ENCODE measurements at places on chromosomes 7 and 10. TPM values are rescaled to one million over a fixed set of nuclear protein-coding genes. Genes with fewer than 3 reads are reported as not detected.
A peak's percentile ranks its signal among the peaks of the same experiment; 100 is the strongest.

- H3K4me1 ChIP-seq: peaks cover 6% of the 10 kb centered on the region
- peak overlapping the region; percentile 15 for H3K27ac ChIP-seq
- no peaks in the 10 kb centered on the region for H3K27me3 ChIP-seq
- no peaks in the 10 kb centered on the region for H3K36me3 ChIP-seq
- no peak overlapping the region for H3K4me3 ChIP-seq
- DNase-seq: no peak
Measured at GRCh38 chr10:86851328-86852207, 95.1 kb downstream of the BMPR1A start.

GRCh38 chr7:55086413-55087201 is 67.8 kb downstream of the EGFR start:
- peaks cover 17% of the 10 kb centered on the region for H3K4me1 ChIP-seq
- H3K36me3 ChIP-seq: no peaks in the 10 kb centered on the region
- no peak for DNase-seq
- H3K27me3 ChIP-seq: no peaks in the 10 kb centered on the region
- H3K4me3 ChIP-seq: no peak overlapping the region
- H3K27ac ChIP-seq: peak overlapping the region; percentile 79

DNA sequence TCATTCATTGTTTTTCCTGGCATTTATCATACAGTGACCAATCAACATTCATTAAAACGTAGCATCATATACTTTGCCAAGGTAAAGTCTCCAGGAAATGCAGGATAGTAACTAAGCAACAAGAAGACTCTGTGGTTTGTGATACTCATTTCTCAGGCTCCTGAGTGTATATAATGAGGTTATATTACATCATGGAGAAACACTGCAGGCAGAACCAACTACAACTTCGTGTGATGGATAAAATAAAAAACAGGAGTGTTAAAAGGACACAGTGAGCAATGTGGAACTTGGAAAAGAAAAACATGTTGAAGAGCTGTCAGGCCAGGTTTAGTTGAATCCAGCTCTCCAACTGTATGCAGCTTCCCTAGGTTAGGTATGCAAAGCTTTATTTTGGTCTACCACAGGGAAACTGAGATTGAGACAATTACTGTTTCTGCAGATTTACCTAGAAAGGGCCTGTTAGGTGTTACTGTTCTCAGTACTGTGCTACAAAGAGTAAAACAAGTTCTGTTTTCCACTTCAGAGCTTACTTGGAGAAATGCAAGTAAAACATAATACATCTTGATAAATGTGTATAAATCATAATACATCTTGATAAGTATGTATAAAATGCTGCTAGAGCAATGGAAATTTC is 7.8 kb upstream of the CCNY start:
- H3K27ac ChIP-seq: no peak overlapping the region
- H3K4me3 ChIP-seq: no peak overlapping the region
- H3K36me3 ChIP-seq: no peaks in the 10 kb centered on the region

DNA sequence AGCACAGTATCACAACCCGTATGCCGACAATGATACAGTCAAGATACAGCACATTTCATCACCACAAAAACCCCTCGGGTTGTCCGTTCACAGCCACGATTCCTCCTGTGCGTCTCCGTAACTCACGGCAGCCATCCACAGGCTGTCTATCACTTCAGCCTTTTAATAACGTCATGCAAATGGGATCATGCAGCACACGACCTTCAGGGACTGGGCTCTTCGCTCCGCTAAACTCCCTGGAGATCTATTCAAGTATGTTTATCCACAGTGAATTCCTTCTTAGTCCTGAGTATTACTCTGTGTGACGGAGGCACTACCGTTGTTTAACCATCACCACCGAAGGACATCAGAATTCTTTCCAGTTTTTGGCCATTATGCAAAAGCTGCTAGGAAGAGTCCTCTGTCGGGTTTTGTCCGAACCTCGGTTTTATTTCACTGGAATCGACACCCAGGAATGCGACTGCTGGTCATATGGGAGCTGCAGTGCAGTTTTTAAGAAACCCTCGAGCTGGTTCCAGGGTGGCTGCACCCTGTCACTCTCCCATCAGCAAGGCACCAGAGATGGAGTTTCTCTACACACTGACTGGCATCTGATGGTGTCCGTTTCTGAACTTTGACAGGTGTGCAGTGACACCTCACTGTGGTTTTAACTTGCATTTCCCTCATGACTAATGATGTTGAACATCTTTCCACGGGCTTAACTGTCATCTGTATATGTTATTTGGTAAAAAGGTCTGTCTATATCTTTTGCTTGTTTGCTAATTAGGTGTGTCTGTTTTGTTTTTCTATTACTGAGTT is 193.6 kb downstream of the MAD1L1 start:
- DNase-seq: no peak
- H3K4me3 ChIP-seq: no peak overlapping the region
- H3K36me3 ChIP-seq: peaks cover 18% of the 10 kb centered on the region
- H3K27ac ChIP-seq: no peak overlapping the region
- peaks cover 23% of the 10 kb centered on the region for H3K4me1 ChIP-seq

DNA sequence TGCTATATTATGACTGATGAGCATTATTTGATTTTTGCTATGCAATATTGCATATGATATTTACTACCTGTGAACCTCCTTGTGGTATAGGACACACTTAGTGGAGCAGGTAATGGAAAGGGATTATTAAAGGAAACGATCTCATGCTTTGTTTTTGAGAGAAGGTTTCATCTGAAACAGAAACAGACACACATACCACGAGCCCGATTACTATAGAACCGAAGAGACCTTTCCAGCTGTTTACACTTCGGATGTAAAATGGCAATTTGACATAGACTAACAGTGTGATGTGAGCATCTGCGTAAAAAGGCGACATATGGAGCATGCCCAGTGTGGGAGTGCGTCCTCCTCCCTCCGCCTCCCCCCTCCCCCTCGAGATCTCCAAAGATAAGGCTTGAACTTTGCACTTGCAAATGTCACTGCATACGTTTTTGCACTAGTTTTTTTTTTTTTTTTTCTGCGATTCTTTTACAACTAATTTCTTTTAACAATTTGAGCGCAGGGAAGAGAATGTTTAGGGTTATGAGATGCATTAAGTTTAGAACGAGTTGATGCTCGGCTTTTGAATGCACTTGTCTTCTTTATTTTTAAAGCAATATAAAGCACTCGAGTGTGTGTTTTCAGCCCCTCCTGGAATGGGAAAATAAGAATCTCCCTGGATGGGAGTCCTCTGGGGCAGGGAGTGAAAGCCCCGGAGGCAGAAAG is 251.0 kb downstream of the NSUN6 start:
- no peak overlapping the region for H3K27ac ChIP-seq
- H3K4me1 ChIP-seq: peaks cover 4% of the 10 kb centered on the region
- peak overlapping the region; percentile 16 for H3K4me3 ChIP-seq
- no peaks in the 10 kb centered on the region for H3K36me3 ChIP-seq

- H3K4me1 ChIP-seq: peaks cover 7% of the 10 kb centered on the region
- H3K4me3 ChIP-seq: no peak overlapping the region
Measured at GRCh38 chr10:13354783-13355182, 6.7 kb upstream of the SEPHS1 start.

- H3K36me3 ChIP-seq: no peaks in the 10 kb centered on the region
Measured at GRCh38 chr10:65788271-65788670, 1137.6 kb upstream of the LRRTM3 start.

DNA sequence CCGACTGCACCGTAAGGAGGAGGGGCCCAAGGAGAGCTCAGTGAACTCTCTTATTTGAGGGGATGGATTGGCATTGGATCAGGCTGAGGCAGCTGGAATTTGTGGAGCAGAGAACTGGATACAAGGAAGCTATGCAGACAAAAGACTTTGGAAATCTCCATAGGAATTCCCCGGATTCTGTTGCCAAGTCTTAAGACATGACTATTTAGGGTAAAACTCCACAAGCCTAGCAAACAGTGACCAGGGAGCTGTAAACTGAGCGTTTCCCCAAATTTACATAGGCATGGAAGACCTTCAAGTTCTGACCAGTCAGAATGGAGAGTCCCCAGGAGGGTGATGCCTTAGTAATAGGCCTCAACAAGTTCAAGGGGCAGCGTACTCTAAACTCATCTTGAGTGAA is 82.5 kb upstream of the PCBD1 start:
- H3K4me1 ChIP-seq: no peaks in the 10 kb centered on the region
- DNase-seq: no peak
- H3K27me3 ChIP-seq: peaks cover 14% of the 10 kb centered on the region
- H3K27ac ChIP-seq: no peak overlapping the region

DNA sequence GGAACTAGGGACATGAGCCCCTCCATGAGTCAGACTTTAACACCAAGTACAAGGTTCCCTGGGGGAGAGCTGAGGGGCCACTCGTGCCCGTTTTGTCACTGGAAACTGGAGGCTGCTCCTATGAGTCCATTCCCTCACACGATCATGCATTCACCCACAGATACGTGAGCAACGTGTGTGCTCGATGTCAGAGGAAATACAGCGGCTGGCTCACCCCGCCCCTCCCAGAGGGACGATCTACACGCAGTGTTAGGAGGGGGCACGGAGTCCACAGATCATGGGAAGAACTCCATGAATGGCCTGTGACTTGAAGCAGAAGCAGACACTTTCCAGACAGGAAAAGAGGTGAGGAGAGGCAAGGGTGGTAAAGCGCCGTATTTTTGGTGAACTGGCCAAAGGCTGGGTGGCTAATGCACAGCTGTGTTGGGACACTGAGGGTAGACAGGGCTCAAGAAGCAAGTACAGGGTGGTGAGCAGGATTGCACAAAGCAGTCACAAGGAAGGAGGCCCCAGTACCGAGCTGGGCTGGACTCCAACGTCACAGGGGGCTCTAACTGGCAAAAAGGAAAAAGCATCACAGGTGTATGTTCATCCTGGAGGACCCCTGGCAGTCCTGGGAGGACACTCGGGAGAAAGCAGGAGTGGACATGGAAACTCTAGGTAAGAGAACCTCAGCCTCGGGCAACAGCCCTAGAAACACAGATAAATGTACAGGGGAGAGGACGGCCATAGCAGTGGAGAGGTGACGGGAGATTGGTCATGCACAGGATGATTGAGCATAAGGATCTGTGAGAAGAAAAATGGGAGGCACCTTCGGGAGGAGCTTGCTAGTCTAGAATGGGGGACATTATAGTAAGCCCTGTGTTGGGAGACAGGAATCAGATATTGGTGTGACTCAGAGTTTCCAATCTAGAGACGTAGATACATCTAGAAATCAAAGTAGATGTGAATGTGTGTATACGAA is 41.2 kb downstream of the TNS3 start:
- peaks cover 29% of the 10 kb centered on the region for H3K4me1 ChIP-seq
- no peak for DNase-seq
- no peak overlapping the region for H3K27ac ChIP-seq
- no peaks in the 10 kb centered on the region for H3K36me3 ChIP-seq
- H3K27me3 ChIP-seq: no peaks in the 10 kb centered on the region
- no peak overlapping the region for H3K4me3 ChIP-seq

- H3K27ac ChIP-seq: peak overlapping the region; percentile 33
- no peaks in the 10 kb centered on the region for H3K4me1 ChIP-seq
- no peak overlapping the region for H3K4me3 ChIP-seq
- peaks cover 80% of the 10 kb centered on the region for H3K36me3 ChIP-seq
- H3K27me3 ChIP-seq: no peaks in the 10 kb centered on the region
Measured at GRCh38 chr10:11934262-11934661, 108.3 kb downstream of the UPF2 start.

- no peaks in the 10 kb centered on the region for H3K27me3 ChIP-seq
- H3K27ac ChIP-seq: no peak overlapping the region
- H3K36me3 ChIP-seq: no peaks in the 10 kb centered on the region
- H3K4me1 ChIP-seq: peaks cover 6% of the 10 kb centered on the region
Measured at GRCh38 chr10:121732656-121733445, 134.6 kb upstream of the FGFR2 start.

GRCh38 chr7:55776196-55776595 is 86.4 kb downstream of the SEPTIN14 start:
- peaks cover 7% of the 10 kb centered on the region for H3K4me1 ChIP-seq
- H3K27ac ChIP-seq: no peak overlapping the region
- DNase-seq: no peak
- no peaks in the 10 kb centered on the region for H3K36me3 ChIP-seq
- no peaks in the 10 kb centered on the region for H3K27me3 ChIP-seq

GRCh38 chr7:88363249-88363648 is 56.6 kb upstream of the STEAP4 start:
- H3K27ac ChIP-seq: no peak overlapping the region
- H3K4me3 ChIP-seq: no peak overlapping the region
- H3K27me3 ChIP-seq: no peaks in the 10 kb centered on the region

DNA sequence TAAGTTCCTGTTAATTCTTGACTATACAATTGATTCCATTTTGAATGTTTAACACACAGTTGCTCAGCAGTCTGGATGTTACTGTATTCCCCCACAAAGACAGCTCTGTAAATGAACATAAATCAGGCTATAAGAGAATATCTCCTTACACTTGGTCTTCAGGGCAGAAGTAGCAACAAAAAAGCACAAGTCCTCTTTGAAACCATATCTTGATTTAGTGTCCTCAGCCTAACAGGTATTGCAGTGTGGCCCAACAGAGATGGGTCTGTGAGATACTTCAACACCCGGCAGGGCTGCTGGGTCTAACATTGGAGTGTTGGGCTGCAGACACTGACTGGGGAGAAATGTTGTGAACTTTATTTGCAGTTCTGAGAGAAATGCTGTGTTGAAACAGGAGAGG is 75.8 kb downstream of the CUL1 start:
- no peak for DNase-seq
- H3K27ac ChIP-seq: no peak overlapping the region
- peaks cover 36% of the 10 kb centered on the region for H3K36me3 ChIP-seq
- no peak overlapping the region for H3K4me3 ChIP-seq
- no peaks in the 10 kb centered on the region for H3K27me3 ChIP-seq
- H3K4me1 ChIP-seq: no peaks in the 10 kb centered on the region

DNA sequence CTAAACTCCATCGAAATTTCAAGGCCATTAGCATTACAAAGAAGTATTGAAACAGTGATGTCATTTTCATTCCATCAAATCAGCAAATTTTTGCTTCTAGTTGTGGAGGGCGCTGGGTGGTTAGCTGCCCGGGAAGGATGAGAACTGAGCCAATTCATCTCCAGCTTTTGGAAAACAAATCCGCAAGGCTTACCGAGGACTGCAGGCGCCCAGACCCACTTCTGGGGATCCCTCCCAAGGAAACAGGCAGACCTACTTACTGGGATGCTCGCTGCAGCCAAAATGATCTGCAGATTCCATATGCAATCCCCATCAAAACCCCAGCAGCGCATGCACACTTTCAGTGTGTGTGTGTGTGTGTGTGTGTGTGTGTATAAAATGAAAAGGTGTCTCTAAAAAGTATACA is 19.2 kb downstream of the TNRC18 start:
- no peak overlapping the region for H3K27ac ChIP-seq
- DNase-seq: no peak
- H3K36me3 ChIP-seq: no peaks in the 10 kb centered on the region
- no peaks in the 10 kb centered on the region for H3K27me3 ChIP-seq
- H3K4me1 ChIP-seq: peaks cover 13% of the 10 kb centered on the region

- no peaks in the 10 kb centered on the region for H3K36me3 ChIP-seq
- H3K4me1 ChIP-seq: no peaks in the 10 kb centered on the region
- no peak overlapping the region for H3K4me3 ChIP-seq
- H3K27ac ChIP-seq: no peak overlapping the region
Measured at GRCh38 chr7:156203923-156204322, 391.7 kb upstream of the SHH start.

Gene VAX1
- total RNA-seq: not detected

Gene GPRIN2
- total RNA-seq: 8.0 TPM

Gene ATOH7
- total RNA-seq: not detected

Gene HOXA5
- 7.4 TPM for total RNA-seq
